ENCODE measurements at places on chromosomes 12 and 14. TPM values are rescaled to one million over a fixed set of nuclear protein-coding genes. Genes with fewer than 3 reads are reported as not detected.
A peak's percentile ranks its signal among the peaks of the same experiment; 100 is the strongest.

GRCh38 chr12:111430433-111431353 lies 25.0 kb downstream of the SH2B3 start:
- H3K27me3 ChIP-seq: no peaks in the 10 kb centered on the region
- peak overlapping the region; percentile 94 for H3K27ac ChIP-seq
- peaks cover 92% of the 10 kb centered on the region for H3K4me1 ChIP-seq

GRCh38 chr14:56608689-56609088 lies 29.1 kb downstream of the TMEM260 start:
- no peak overlapping the region for H3K27ac ChIP-seq
- H3K27me3 ChIP-seq: no peaks in the 10 kb centered on the region
- DNase-seq: no peak
- H3K4me1 ChIP-seq: no peaks in the 10 kb centered on the region
- H3K36me3 ChIP-seq: peaks cover 8% of the 10 kb centered on the region

GRCh38 chr12:124696693-124697476 lies 129.5 kb upstream of the NCOR2 start:
- peaks cover 10% of the 10 kb centered on the region for H3K4me1 ChIP-seq
- H3K27me3 ChIP-seq: no peaks in the 10 kb centered on the region
- no peaks in the 10 kb centered on the region for H3K36me3 ChIP-seq
- no peak overlapping the region for H3K27ac ChIP-seq
- DNase-seq: no peak

Gene TAMALIN
- 389 TPM for total RNA-seq

DNA sequence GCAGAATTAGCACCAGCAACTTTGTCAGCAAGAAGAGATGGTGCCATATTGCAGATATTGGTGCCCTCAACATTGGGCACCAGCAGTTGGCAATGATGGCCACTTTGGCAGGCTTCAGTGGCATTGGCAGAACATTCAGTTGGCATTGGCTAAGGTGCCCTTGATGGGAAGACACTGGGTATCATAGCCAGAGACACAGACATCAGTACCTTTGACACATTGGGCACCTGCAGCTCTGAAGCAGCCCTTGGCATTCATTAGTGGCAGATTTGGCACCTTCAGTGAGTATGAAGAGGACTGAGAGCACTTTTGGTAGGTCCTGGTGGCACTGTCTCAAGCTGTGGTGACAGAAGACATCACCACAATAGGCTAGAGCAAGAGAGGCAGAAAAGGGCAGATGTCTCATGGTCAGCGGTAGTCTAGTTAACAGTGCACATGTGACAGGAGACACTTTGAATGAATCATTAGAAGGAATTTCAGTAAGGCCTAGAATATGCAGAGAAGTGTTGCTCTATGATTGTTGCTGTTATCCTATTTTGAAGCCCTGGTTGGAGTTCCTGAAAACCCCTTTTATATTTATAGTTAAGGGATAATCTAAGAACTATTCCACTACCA lies 422.2 kb downstream of the APAF1 start:
- no peaks in the 10 kb centered on the region for H3K36me3 ChIP-seq
- no peaks in the 10 kb centered on the region for H3K4me1 ChIP-seq
- no peaks in the 10 kb centered on the region for H3K27me3 ChIP-seq
- DNase-seq: no peak

Gene ARG2
- total RNA-seq: 4.2 TPM

GRCh38 chr12:25458047-25458552 lies 95.0 kb downstream of the LMNTD1 start:
- H3K27ac ChIP-seq: no peak overlapping the region
- no peak overlapping the region for H3K4me3 ChIP-seq
- H3K36me3 ChIP-seq: no peaks in the 10 kb centered on the region
- DNase-seq: no peak
- no peaks in the 10 kb centered on the region for H3K27me3 ChIP-seq

Gene GPRC5D
- total RNA-seq: not detected

Gene CIDEB
- 29.8 TPM for total RNA-seq

Gene TMPRSS12
- total RNA-seq: not detected

DNA sequence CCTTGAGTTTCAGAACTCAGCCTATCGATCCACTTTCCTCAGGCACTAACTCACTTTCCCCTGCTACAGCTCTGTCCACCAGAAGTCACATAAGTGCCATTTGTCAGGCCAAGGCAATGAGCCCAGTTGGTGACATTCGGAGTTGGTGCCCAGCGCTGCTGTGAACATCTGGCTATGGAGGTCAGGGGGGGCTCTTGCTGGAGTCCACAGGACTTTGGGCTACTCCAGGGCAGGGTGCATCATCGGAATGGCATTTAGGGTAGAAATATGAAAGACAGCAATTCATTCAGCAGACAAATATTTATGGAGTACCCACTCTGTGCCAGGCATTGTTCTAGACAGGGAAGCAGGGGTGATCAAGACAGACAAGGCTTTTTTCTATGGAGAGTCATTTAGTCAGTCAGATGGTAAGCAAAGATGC lies 1.5 kb upstream of the PPP1CC start:
- no peak for DNase-seq
- H3K27me3 ChIP-seq: no peaks in the 10 kb centered on the region
- peaks cover 6% of the 10 kb centered on the region for H3K36me3 ChIP-seq
- H3K4me1 ChIP-seq: peaks cover 7% of the 10 kb centered on the region
- H3K27ac ChIP-seq: no peak overlapping the region
- H3K4me3 ChIP-seq: no peak overlapping the region

DNA sequence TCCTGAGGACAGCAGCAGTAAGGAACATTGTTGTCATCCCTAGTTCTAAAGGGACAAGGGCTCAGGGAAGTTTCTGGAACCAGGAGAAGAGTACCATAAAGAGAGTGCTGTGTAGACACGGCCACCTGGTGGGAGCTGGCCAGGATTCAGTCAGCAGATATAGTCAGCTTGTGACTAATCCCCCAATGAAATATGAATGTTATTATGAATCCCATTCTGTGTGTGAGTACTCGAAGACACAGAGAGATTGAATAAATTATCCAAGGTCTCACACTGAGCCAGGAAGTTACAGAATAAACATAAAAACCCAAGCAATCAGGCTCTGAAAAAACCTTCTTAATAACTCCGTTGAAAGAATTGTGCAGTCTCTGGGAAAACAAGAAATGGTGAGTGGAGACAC lies 1359.5 kb downstream of the AACS start:
- no peak for DNase-seq
- H3K4me3 ChIP-seq: no peak overlapping the region
- no peak overlapping the region for H3K27ac ChIP-seq
- H3K27me3 ChIP-seq: no peaks in the 10 kb centered on the region

Gene NANOG
- total RNA-seq: not detected

DNA sequence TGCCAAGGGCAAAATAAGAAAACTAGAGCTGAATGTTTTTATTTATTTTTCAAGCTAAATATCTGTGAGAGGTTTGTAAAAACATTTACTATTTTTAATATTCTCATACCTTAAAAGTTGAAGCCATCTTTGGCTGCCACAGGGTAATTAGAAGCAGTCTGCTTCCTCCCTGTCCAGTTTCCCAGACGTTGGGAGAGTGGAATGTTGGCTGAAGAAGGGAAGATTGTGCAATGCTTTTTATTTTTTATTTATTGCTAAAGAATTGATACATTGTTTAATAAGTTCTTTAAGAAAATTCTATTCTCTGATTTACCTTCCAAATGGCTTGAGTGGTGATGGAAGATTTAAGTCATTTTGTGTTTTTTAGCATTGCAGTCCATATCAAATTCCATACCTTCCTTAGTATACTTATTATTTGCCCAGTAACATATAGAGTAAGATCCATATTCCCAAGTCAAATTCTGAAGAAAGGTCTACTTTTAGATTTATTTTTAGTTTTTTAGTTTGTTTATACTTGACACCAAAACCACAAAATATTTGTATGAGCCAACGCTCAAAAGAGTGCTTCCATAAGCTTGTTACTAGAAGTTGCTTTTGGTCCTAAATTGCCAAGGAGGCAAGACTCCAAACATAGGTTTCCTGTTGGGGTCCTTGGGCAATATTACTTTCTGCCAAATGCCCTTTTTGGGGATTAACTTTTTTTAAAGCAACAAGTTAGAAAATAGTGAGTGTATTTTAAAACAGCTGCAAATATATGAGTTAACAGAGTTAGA lies 124.0 kb upstream of the CPM start:
- no peak overlapping the region for H3K27ac ChIP-seq
- no peaks in the 10 kb centered on the region for H3K4me1 ChIP-seq
- H3K27me3 ChIP-seq: no peaks in the 10 kb centered on the region
- no peaks in the 10 kb centered on the region for H3K36me3 ChIP-seq
- no peak for DNase-seq

DNA sequence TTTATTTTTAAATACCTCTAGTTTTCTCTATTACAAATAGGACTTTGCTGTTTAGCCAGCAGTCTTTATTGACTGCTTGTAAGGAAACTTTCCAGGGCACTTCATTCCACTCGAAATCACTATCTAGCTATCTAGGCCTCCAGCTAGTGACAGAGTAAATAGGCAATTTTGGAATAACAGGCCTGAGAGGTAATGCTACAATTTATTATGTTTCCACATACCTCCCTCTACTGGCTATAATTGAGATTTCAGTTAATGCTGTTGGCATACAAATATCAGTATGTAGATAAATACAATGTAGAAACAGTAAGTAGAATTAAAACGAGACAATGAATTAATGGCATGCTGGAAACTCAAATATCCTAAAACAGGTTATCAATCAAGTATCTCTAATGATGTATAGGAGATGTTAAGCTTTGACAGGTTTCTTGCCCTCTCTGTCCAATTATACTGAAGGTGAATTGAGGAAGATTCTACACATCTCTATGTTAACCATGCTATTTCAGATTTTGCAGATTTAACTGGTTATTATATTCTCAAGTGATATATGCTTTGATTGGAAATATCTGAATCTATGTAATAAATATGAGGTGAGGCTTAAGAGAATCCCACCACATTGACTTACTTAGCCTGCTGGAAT lies 7.2 kb downstream of the DTD2 start:
- no peaks in the 10 kb centered on the region for H3K27me3 ChIP-seq
- no peak for DNase-seq
- H3K27ac ChIP-seq: no peak overlapping the region
- H3K36me3 ChIP-seq: peaks cover 25% of the 10 kb centered on the region

- H3K36me3 ChIP-seq: no peaks in the 10 kb centered on the region
- H3K27me3 ChIP-seq: no peaks in the 10 kb centered on the region
- H3K27ac ChIP-seq: no peak overlapping the region
- peak overlapping the region; percentile 21 for H3K4me3 ChIP-seq
- DNase-seq: peak; percentile 51
- H3K4me1 ChIP-seq: peaks cover 6% of the 10 kb centered on the region
These were observed 118.4 kb upstream of the EVL start for GRCh38 chr14:99946652-99947489.

GRCh38 chr12:115411121-115411520 lies 727.1 kb upstream of the TBX3 start:
- no peaks in the 10 kb centered on the region for H3K4me1 ChIP-seq
- no peak overlapping the region for H3K27ac ChIP-seq
- no peaks in the 10 kb centered on the region for H3K36me3 ChIP-seq
- H3K4me3 ChIP-seq: no peak overlapping the region
- no peak for DNase-seq

Gene ERBB3
- total RNA-seq: 6.4 TPM

Gene WNT5B
- 0.92 TPM for total RNA-seq

DNA sequence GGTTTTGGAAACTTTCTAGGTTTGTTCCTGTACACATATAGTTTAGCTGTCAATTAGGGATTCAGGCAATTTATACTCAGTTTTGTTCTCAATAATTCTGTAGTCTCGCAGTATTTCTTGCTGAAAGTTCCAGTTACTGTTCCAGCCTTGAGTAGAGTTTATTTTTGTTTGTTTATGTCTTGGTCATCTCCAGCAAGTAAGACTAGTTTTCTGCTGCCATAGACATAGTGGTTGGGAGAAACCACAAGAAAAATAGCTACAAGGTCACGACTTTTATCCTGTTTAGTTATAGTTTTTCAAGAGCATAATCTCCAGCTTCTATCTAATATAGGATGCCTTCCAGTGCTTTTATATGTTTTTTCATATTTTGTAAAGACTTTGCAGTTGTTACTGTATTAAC lies 99.6 kb upstream of the FOXG1 start:
- no peak overlapping the region for H3K4me3 ChIP-seq
- no peak overlapping the region for H3K27ac ChIP-seq
- H3K27me3 ChIP-seq: no peaks in the 10 kb centered on the region
- no peaks in the 10 kb centered on the region for H3K36me3 ChIP-seq
- no peaks in the 10 kb centered on the region for H3K4me1 ChIP-seq
- no peak for DNase-seq

Gene RIN3
- 45.4 TPM for total RNA-seq

GRCh38 chr12:7915661-7916403 lies 20.2 kb downstream of the SLC2A3 start:
- no peak for DNase-seq
- no peak overlapping the region for H3K4me3 ChIP-seq
- no peaks in the 10 kb centered on the region for H3K27me3 ChIP-seq
- no peak overlapping the region for H3K27ac ChIP-seq

- no peak for DNase-seq
- H3K4me3 ChIP-seq: no peak overlapping the region
These were observed 2.0 kb downstream of the ASPG start for GRCh38 chr14:104087505-104087904.

DNA sequence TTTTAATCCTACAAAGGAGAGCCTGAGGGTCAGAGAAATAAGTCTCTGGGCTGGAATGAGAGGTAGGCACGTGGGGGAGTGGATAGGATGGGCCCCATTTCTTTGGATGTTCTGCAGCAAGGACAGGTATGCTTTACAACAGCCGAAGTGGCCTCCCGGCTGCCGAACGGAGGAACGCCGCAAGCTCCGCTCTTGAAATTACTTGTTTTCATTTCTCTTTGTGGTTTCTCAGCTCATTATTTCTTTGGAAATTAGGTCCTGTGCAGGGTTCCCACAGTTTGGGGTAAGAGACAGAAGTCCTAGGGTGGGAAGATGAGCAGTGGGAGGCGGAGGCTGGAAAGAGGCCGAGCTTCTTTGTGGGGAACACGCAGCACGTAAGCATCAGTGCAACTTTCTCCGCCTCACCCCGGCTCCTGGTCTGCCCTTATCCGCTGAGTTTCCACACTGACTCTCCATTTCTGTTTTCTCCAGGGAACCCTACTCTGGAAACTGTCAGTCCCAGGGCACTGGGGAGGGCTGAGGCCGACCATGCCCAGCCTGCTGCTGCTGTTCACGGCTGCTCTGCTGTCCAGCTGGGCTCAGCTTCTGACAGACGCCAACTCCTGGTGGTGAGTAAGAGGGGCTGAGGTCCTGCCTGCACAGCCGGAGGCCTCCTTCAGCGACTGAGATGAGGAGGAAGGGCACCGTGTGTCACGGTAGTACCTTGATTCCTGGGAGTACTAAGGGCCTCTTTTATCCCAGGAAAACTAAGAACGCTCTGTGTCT lies 2.0 kb downstream of the WNT5B start:
- peak overlapping the region; percentile 19 for H3K4me3 ChIP-seq
- peaks cover 8% of the 10 kb centered on the region for H3K4me1 ChIP-seq

Gene RFX4
- not detected for total RNA-seq

GRCh38 chr14:53062856-53063255 lies 90.3 kb downstream of the DDHD1 start:
- H3K4me1 ChIP-seq: no peaks in the 10 kb centered on the region
- no peak overlapping the region for H3K4me3 ChIP-seq
- DNase-seq: no peak

- no peak for DNase-seq
- H3K36me3 ChIP-seq: peaks cover 5% of the 10 kb centered on the region
- H3K4me3 ChIP-seq: no peak overlapping the region
- no peaks in the 10 kb centered on the region for H3K4me1 ChIP-seq
These were observed 8.6 kb downstream of the CAPRIN2 start for GRCh38 chr12:30746190-30746589.

GRCh38 chr14:87045246-87045645 lies 947.7 kb downstream of the GALC start:
- H3K27ac ChIP-seq: no peak overlapping the region
- H3K27me3 ChIP-seq: no peaks in the 10 kb centered on the region
- no peak for DNase-seq
- no peaks in the 10 kb centered on the region for H3K4me1 ChIP-seq
